ENCODE measurements at places on chromosomes 1 and 21. TPM values are rescaled to one million over a fixed set of nuclear protein-coding genes. Genes with fewer than 3 reads are reported as not detected.

DNA sequence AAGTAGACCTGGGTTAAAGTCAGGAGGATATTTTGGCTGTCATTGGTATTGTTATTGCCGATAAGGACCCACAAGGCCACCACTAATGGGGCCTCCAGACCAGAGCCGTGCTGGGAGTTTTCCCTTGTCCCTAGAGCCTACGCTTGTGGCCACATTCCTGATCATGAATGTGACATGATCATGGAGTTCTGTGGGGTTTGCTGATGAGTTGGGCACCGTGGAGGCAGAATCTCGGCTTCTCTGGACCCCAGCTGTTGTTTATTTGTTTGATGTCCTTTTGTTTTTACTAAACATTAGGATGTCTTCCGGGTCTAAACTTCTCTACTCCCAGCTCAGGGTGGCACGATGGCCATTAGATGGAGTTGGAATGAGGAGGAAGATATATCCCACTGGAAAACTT is 74.9 kb upstream of the TMPRSS2 start:
- peak; percentile 12 for DNase-seq

DNA sequence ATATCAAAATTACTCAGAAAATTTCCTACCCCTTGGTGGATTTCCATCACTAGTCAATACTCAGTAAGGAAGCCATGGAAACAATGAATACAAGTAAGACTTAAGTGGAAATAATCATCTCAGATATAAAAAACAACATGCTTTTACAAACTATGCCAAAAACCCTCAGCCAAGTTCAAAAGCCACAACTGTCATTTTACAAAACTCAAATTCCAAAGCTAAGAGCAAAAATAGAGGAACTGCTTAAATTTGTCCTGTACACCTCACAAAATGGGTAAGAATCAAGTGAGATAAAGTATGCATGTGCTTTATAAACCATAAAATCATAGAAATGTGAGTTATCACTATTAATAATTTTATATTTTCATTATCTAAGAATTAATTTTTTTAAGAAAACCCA is 9.6 kb downstream of the TMCO1 start:
- DNase-seq, result no peak

DNA sequence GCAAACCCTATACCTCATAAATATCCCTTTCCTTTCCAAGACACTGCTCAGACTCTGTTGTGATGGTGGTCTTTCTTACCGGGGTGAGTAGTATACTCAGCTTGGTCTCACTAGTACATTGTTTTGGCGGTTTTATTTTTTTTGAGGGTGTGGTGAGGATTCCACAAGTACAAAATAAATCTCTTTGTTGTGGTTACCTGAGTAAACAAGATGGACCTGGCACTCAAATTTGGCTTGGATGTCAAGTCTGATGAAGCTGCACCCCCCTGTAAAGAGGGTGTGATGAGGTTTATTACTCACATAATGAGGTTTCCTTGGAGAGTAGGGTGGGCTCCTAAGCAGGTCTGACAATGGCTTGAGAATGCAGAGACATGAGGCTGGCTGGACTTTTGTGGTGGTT is 68.2 kb upstream of the KCNJ6 start:
- no peak for DNase-seq

DNA sequence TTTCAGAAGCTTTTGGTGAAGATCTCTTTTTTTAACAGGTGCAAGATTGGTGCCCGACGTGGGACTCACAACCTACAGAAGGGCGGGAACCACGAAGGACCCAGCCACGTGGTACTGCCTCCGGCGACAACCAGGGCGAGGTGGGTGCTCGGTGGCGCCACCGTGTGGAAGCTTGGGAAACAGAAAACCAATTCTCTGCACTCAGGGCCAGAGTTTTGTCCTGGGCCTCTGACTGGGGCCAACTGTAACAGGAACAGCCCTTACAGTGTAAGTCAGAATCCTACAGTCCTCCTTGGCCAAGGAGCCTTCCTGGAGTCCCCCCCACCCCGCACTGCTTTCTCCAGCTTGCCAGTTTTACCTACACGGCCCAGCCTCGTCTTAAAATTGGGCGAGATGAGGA is 11.6 kb upstream of the S100A7A start:
- DNase-seq, result peak; percentile 66

DNA sequence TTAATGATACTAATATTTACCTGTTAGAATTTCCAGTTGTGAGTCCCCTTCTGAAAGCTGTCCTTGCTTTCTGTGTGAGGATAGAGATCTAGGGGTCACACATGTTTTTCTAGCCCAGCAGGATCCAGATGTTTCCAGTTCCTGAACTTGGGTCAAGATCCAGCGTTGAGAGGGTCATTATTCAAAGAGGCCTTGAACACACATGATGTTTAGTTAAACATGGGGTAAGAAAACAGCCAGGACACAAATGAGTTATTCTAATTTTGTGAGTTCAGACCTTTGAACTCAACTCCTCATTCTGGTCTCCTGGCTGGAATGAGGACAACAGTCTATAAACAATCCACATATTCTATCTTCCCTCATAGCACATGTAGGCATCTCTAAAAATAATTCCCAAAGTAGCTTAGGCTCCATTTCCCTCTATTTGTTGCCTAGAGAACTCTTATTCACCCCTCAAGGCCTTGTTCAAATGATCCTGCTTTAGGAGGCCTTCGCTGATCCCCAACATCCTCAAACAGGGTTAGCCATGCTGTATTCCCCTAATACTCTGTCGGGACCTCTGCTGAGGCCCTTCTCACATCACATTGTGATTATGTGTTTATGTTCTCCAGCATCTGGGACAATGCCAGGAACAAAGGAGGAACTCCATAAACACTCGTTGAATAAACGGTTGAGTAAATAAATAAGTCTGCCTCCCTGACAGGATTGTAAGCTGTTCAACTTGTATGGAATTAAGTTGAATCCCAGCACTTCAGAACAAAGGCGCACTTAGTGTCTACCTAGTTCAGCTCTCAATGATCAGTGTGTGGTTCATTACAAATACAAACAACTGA is 15.0 kb upstream of the KCNN3 start:
- DNase-seq, result no peak

DNA sequence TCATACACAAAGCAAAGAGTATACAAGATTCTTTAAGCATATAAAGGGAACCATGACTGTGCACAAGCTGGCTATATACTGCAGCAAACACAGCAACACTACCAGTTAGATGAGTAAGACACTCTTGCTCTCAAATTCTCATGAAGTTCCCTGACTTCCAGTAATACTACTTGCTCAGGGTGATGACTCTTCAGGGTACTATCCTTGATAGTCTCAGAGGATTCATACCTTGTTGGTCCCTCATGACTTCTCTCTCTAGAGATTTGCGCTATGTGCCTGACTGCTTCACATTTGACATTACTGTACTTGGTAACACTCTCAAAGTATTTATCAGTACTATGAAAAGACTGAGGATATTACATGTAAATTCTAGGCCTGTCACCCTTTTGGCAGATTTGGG is 159.8 kb upstream of the ZRANB2 start:
- no peak for DNase-seq

DNA sequence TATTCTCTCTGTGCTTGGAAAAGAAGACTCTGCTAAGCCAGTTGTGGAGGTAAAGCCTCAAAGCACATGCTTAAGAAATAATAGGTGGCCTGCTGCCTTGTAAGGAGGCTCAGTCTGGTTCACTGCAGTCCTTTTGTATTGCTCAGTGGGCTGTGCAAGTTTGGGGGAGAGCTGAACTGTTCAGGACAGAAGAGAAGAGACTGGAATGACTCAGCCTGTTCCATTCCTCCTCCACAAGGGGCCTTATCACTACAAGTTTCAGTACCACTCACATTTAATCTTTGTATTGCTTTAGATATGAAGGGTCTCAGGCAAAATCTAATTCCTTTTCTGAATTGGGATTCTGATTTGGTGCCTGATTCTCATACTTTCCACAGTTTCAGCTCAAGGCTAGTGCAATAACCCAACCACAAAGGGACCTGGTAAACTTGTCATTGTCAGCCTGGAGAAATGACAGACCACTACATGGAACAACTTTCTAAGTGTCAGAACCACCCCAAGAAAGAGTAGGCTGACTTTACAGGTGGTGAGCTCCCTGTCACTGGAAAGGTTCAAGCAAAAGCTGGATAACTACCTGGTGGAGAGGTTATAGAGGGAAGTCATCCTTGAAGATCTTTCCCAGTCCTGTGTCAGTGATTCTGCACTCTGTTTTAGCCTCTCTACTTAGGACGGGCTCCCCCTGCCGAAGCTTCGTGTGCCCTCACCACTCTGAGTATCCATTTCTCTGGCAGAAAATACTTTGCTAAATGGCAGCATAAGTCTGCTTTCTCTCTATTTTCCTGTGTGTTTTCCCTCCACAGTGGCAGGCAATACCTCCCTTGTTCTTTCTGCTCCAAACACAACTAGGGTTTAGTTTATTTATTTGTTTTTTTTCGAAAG is 162.9 kb upstream of the GJB5 start:
- no peak for DNase-seq

GRCh38 chr1:198498881-198499280 is 41.6 kb downstream of the ATP6V1G3 start:
- no peak for DNase-seq

DNA sequence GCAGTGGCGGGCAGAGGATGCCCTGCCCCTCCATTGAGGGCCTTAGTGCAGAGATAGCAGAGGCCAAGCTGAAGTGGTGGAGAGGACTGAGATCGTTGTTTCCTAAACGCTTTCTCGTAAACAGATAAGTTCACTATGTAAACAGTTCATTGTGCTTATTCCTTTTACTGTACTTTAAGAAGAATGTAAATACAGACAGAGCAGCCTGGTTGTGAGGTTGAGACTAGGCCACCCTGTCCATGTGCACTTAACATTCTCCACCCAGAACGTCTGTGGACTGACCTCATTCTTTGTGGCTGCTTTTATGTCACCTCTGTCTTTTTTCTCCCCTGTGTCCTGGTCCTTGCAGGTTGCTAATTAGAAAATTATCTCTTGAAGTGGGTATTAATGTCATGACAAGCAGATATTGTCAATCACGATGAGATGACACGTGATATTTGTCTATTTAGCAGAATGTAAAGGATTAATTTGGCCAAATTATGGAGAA is 8.5 kb downstream of the CENPS start:
- DNase-seq, result no peak

- no peak for DNase-seq
Observed at GRCh38 chr1:112011202-112011601, 21.7 kb upstream of the KCND3 start.

DNA sequence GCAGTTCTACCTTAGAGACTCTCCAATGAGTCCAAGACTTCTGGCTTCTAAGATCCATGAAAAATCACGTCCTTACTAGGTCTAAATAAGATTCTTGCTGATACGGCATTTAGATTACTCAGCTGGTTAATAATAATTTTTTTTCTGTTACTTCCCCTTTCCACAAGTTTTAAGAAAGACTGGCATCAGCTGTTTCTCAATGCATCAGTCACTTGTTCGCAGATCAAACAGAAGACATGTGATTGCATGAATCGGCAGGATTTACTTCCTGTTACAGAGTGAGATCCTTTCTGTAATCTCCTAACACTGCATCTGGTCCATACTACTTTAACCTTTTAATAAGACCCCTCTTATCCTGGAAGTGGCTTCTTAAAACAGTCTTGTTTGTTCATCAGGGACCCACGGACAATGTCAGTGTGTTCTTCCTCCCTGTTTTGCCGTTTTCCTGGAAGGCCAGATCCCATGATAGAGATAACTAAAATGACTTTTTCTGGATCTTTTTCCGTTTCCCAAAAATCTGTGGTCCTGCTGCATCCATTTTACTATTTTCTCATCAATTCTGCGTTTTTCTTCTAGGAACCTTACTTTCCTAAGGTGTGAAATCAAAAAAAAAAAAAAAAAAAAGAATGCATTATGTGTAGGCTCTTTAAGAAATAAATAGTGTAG is 6.1 kb downstream of the NPL start:
- no peak for DNase-seq

Gene MLLT11
- total RNA-seq, result 0.43 TPM

Gene CELA2B
- total RNA-seq, result 2,290 TPM

DNA sequence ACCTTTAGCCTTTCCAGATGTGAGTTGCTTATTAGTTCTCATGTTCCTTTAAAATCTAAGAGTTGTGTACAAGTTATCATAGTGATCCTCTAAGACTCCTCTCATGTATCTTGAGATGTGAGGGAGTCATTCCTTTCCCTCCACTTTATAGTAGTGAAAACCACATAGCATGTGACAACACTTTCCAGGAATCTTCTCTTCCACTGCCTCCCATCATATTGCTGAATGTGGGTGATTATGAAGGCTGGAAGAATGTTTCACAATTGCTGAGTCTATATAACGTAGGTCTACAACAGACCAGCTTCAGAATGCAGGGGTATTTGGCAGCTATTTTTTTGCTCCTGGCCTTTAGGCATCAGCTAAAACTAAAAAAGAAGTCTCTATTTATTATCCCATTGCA is 44.7 kb upstream of the LRRC7 start:
- DNase-seq, result no peak

DNA sequence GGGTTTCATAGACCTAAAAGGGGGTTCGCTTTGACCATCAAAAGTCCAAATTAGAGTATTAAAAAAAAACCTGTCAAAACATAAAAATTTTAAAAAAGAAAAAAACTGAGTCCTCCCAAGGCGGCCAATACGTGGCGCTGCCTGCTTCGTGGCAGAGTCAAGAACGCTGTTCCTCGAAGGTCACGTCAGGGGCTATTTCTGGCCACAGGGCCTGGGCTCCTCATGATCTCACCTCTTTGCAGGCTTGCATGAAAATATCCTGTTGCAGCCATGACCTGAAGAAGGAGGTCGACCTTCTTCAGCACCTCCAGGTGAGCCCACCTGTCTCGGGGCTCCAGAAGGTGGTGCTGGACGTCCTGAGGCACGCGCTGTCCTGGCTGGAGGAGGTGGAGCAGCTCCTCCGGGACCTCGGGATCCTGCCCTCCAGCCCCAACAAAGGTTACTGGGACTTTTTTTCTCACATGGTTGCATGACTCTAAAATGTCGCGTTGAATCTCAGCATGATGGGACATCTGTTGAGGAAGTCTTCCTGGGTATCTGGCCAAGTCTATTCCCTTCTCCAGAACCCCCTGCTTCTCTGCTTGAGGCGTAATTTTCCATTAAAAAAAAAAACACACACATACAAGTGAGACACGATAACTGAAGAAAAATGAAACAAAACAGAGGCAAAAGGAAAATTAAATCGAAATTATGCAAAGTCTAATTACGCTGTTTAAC is 80.4 kb upstream of the EFHD2 start:
- peak; percentile 68 for DNase-seq

GRCh38 chr1:16087733-16088132 is 14.3 kb upstream of the FAM131C start:
- DNase-seq, result no peak

DNA sequence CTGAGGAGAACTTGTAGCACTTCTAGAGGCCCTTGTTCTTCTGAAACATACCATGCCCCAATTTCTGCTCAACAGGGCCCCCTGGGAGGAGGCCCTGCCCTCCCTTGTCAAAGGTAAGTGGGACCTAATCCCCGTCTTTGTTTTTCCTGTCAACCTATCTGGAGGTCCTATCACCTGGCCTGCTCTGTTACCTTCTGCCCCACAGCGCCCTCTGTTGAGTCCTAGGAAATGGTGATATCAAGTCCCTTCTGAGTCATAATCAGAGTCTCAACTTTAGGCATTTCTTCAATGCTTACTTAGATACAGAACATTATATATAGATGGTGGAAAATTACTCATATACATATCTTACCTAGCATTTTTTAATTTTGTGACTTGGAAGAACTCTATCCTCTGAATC is 28.2 kb upstream of the FCRL4 start:
- no peak for DNase-seq

GRCh38 chr1:49351768-49352167 is 575.1 kb upstream of the BEND5 start:
- no peak for DNase-seq

Gene AMY2B
- total RNA-seq, result 759 TPM

- no peak for DNase-seq
Observed at GRCh38 chr1:183674339-183674738, 21.2 kb upstream of the APOBEC4 start.

All from pancreas (tissue), 10 donors.